ENCODE measurements at places on chromosomes 3 and 15. TPM values are rescaled to one million over a fixed set of nuclear protein-coding genes. Genes with fewer than 3 reads are reported as not detected.

DNA sequence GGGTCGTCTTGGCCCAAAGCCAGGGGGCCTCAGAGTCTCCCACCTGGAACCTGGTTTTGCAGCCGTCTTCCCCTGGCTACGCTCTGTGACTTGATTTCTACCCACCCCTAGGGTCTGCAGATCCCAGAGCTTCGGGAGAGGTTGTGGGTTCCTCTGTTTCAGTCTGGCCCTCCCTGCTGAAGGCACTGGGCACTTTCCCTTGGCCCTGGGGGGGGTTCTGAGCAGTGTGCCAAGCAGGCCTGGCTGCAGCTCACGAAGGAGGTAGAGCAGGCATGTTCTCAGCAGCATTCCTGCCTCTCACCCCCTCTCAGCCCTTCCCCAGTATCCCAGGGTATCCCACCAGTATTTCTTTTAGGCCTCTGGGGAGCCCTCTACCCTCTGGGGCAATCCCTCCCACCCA, 99.0 kb downstream of the TMEM266 start:
- H3K27ac ChIP-seq: no peak overlapping the region
- no peaks in the 10 kb centered on the region for H3K36me3 ChIP-seq
- peaks cover 4% of the 10 kb centered on the region for H3K27me3 ChIP-seq
- H3K4me3 ChIP-seq: no peak overlapping the region
- no peak for DNase-seq

DNA sequence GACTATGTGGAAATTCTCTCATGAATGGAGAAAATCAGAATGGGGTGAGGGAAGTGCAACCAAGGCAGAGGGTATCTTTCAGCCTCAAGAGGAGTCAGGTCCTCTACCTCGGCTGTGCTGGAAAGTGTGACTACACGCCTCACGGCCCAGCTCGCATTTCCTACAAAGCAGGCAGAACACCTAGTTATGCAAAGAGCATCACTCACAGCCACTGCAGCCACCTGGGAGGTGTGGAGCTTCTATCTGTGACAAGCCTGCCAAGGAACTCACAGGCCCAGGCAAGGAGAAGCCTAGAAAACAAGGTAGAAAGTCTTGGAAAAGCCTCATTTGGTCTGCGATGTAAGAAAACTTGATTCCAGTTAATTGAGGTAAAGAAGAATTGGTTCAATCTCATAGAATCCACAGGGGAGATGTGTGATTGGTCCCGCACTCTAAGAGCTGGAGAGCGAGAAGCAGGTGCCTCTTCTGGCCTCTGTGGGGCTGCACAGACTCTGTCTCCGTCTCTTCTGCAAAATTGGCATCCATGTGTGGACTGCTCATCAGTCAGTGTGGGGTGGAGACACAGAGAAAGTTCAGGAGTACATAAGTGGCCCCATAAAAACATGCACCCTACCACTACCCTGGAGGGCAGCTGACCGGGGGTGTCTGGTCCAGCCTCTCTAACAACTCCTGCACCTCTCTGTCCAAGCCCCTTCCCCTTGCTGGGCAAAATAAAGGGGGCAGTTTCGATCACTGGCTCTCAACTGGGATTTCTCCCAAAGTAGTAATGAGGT, 76.8 kb downstream of the TAMM41 start:
- H3K27me3 ChIP-seq: no peaks in the 10 kb centered on the region
- H3K36me3 ChIP-seq: no peaks in the 10 kb centered on the region
- H3K4me3 ChIP-seq: peak overlapping the region; percentile 13
- H3K4me1 ChIP-seq: peaks cover 25% of the 10 kb centered on the region
- peak; percentile 18 for DNase-seq

DNA sequence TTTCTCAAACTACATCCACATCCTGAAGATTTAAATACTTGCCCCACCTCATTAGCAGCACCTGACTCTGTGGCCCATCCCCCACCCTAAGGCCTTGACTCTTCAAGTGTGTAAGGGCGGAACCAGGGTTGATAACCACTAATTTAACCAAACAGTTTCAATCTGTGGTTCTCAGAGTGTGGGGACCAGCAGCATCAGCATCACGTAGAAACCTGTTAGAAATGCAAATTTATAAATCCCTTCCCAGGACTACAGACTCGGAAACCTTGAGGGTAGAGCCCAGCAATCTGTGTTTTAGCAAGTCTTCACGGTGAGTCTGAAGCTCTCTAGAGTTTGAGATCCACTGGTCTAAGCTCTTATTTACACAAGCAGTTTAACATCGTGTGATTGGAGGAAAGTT, 12.4 kb downstream of the GNB4 start:
- H3K27ac ChIP-seq: no peak overlapping the region
- peaks cover 3% of the 10 kb centered on the region for H3K27me3 ChIP-seq
- H3K4me1 ChIP-seq: no peaks in the 10 kb centered on the region
- no peaks in the 10 kb centered on the region for H3K36me3 ChIP-seq

- no peak overlapping the region for H3K4me3 ChIP-seq
- no peak overlapping the region for H3K27ac ChIP-seq
Observed at GRCh38 chr15:36331531-36332275, 247.7 kb upstream of the CDIN1 start.

DNA sequence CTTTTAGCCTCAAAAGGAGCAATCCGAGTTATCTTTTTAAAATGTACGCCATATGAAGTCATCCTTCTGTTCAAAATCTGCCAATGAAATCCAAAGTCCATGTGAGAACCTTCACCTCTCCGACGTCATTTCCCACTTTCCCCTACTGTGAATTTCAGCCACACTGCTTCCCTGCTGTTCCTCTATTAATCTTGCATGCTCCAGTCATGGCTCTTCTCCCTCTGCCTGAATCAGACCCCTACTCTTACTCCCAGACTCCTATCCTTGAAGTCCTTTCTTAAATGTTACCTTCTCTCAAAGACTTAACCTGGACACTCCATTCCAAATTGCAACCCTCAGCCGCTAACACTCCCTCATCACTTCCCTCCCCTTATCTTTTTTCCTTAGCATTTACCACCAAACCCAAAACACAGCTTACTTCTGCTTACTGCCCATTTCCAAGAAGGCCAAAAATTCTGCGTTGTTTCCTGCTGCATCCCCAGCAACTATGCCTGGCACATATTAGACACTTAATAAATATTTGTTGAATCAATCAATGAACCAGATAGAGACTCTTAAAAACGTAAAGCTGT, 1.2 kb downstream of the NKIRAS1 start:
- H3K4me1 ChIP-seq: peaks cover 43% of the 10 kb centered on the region
- peaks cover 4% of the 10 kb centered on the region for H3K27me3 ChIP-seq
- peak overlapping the region; percentile 99 for H3K27ac ChIP-seq
- peak overlapping the region; percentile 99 for H3K4me3 ChIP-seq

The DNAH12 gene
- not detected for total RNA-seq

DNA sequence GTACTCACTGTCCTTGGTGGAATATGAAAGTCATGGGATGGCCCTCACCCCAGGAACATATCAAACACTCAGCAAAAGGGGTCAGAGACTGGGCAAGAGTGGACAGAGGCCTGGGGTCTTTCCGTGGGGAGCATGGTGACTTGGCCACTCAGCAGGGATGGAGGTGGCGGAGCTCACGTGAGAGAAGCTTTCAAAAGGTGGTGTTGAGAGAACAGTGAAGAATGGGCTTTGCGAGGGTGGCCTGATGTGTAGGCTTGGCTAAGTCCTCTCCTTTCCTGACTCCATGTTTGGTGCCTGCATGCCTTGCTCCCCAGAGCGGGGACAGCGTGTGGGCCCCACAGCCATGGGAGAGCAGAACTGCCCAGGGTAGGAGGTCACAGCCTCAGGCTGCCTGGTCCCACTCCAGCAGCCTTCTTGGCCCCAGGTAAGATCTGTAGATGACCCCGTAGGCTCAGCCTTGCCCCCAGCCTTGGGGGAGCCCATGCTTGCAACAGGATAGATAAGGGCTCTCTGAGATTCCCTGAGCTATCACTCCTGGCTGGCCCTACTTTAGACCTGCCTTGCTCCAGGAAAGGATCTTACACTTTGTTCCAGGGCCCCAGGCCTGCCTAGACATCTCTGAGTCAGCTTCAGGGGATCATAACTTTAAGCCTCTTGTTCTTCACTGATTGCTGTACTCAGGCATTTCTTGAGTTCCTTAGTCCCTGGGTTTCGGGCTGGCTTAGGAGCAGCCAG, 17.0 kb downstream of the RPLP1 start:
- H3K36me3 ChIP-seq: no peaks in the 10 kb centered on the region
- H3K27ac ChIP-seq: peak overlapping the region; percentile 85
- no peak for DNase-seq
- H3K4me1 ChIP-seq: peaks cover 25% of the 10 kb centered on the region

DNA sequence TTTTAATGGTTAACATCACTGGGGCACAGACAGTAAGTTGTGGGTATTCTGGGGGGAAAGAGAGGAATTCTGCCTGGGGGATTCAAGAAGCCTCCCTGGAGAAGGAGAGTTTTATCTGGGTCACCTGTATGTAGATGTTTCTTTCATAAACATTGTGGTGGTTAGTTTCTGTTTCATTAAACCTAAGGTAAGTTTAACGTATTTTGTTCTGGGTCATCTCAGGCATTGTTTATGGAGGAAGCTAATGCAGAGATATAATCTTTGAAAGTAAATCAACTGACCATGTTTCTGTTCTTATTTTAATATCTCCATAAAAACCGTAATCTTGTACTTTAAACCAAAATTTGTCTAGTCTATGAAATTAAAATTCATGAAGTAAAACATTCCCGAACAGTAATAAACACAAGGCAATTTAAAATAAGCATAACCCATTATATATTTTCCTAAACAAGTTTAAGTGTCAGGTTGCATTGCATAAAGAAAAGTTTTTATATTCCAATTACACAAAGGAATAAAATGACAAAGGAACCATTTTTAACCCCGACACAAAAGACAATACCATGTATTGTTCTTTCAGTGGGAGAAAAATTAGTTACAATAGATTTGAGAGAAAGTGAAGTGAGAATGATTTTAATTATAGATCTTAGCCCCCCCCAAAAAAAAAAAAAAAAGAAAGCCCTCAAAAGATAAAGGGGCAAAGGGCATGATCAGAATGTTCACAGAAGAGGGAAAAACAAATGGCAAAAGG, 274.6 kb upstream of the TBL1XR1 start:
- H3K27ac ChIP-seq: no peak overlapping the region
- DNase-seq: no peak
- no peaks in the 10 kb centered on the region for H3K27me3 ChIP-seq
- H3K4me3 ChIP-seq: no peak overlapping the region
- H3K36me3 ChIP-seq: no peaks in the 10 kb centered on the region

GRCh38 chr3:171039674-171040073, 13.2 kb upstream of the SLC2A2 start:
- H3K4me1 ChIP-seq: no peaks in the 10 kb centered on the region
- peaks cover 21% of the 10 kb centered on the region for H3K27me3 ChIP-seq
- DNase-seq: no peak
- no peaks in the 10 kb centered on the region for H3K36me3 ChIP-seq
- H3K4me3 ChIP-seq: no peak overlapping the region

DNA sequence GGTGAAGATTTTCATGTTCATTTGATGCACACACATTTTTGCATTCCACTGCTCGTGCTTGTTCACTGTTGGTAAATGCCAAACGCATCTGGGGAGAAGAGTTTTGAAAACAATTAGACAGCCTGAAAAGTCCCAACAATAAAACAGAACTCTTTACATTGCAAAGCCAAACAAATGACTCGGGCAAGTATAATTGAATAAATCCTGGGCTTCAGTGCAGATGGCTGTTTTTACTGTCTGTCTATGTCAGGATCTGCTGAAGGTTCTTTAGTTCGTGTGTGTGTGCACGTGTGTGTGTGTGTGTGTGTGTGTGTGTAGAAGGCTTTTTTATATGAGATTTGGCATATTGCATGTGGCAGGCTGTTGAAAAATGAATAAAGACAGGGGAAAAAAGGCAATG, 277.5 kb upstream of the CDIN1 start:
- DNase-seq: no peak
- no peaks in the 10 kb centered on the region for H3K36me3 ChIP-seq
- H3K27ac ChIP-seq: no peak overlapping the region
- H3K4me3 ChIP-seq: no peak overlapping the region
- H3K4me1 ChIP-seq: no peaks in the 10 kb centered on the region

DNA sequence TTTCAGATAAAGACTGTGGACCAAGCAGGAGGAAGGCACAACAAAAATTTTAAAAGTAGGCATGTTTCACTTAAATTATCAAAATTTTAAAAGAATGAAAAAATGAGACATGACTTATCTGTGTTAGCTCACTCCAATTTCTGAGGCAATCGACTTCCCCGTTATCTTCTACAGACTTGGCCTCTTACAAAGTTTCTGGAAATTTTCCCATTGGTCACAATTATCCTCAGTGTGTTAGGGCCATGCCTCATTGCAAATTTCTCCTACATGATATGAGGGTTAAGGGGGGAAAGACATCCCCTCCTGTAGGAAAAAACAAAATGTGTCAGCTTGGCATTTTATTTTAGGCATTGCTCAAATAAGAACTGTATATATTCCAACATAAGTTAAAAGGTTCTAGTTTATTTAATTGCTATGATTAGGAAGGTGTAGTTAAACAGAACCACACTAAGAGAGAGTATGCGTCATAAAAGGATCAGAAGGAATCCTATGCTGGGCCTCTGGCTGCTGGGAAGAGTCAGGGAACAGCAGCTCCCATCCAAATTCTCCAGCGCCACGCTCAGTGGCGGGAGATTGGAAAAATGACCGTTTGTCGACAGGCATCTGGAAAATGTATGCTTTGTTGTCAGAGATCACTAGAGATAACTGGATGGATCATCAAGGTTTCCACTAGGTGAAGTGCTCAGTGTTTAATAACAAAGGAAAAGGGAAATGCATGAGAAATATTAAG, 463.6 kb upstream of the NR2F2 start:
- H3K27ac ChIP-seq: no peak overlapping the region
- DNase-seq: no peak
- H3K4me1 ChIP-seq: peaks cover 4% of the 10 kb centered on the region
- H3K27me3 ChIP-seq: peaks cover 7% of the 10 kb centered on the region
- H3K4me3 ChIP-seq: no peak overlapping the region

The MED12L gene
- 3.0 TPM for total RNA-seq

GRCh38 chr15:91282486-91282885, 182.4 kb downstream of the SV2B start:
- no peaks in the 10 kb centered on the region for H3K4me1 ChIP-seq
- no peak overlapping the region for H3K4me3 ChIP-seq

DNA sequence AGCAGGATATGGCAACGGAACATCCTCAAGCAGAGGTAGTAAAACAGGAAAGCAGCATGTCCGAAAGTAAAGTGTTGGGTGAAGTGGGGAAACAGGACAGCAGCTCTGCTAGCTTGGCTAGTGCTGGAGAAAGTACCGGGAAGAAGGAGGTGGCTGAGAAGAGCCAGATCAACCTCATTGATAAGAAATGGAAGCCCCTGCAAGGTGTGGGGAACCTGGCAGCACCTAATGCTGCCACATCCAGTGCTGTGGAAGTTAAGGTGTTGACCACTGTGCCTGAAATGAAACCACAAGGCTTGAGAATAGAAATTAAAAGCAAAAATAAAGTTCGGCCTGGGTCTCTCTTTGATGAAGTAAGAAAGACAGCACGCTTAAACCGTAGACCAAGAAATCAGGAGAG, 14.3 kb upstream of the ZBTB47 start:
- H3K27me3 ChIP-seq: no peaks in the 10 kb centered on the region
- no peak overlapping the region for H3K4me3 ChIP-seq
- no peak overlapping the region for H3K27ac ChIP-seq
- no peak for DNase-seq
- peaks cover 36% of the 10 kb centered on the region for H3K36me3 ChIP-seq
- H3K4me1 ChIP-seq: peaks cover 23% of the 10 kb centered on the region
